Activated T-cell treated with anti-CD3 and anti-CD28 coated beads for 1 hour (primary cell): ENCODE measurements at places on chromosomes 3 and 15.

DNA sequence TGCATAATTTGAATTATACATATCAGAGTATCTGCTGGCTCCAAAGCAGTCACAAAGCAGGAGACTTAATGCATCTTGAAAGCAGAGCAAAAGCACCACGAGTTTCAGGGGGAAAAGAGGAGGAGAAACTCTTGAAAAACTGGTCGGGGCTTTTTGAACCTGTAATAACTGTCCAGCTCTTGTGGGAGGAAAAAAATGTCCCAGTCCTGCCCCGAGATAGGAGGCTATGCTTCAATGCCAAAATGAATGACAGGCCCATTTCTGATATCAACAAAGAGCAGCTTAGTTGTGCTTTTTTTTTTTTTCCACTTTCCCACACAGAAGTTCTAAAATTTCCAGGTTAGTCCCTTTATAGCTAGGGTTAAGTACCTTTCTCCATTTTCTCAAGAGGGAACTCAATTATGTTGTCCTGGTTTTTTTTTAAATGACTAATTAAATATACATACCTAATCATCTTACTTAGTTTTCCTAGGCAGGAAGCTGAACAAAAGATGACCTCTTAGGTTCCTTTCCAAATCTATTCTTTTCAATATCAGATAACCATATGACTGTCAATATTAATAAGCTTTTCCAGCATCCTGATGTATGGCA is 120.2 kb downstream of the TFDP2 start:
- DNase-seq = no peak

DNA sequence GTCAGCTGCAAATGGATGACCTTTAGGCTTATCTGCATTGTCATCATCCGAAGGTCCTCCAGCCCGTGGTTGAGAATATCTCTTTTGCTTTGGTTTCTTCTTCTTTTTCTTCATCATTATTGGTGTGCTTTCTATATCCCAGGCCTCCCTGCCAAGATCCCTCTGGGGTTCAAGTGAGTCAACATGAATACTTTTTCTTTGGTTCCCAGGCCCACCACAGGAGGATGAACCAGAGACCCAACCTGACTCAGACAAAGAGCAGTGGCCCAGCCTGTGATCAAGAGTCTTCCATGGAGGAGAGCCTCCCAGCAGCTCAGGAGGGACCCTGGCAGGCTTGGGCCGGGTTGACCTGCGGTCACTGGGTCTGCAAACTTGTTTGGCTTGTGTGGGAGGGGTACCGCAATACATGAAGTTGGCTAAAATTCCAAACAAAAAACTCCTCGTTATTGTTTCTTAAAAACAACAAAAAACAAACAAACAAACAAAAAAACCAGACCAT is 104.2 kb downstream of the MAP4 start:
- DNase-seq = no peak

DNA sequence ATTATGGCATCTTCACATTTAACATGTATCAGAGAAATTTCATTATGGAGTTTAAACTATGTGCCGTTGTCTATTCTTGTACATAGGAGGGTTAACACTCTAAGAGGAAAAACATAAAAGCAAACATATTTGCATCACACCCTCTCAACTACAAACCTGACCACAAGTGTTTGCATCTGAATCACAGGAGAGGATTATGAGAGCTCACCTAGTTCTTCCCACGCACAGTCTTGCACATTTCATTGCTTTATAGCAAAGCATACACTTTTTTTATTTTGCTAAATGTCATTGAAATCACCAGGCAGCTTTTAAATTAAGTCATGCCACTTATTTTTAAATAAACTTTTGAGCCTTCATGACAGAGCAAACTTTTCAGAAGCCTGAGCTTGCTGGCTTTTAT is 12.5 kb downstream of the TRAT1 start:
- DNase-seq = no peak

- no peak for DNase-seq
Measured at GRCh38 chr3:80978216-80978969, 783.1 kb downstream of the GBE1 start.

DNA sequence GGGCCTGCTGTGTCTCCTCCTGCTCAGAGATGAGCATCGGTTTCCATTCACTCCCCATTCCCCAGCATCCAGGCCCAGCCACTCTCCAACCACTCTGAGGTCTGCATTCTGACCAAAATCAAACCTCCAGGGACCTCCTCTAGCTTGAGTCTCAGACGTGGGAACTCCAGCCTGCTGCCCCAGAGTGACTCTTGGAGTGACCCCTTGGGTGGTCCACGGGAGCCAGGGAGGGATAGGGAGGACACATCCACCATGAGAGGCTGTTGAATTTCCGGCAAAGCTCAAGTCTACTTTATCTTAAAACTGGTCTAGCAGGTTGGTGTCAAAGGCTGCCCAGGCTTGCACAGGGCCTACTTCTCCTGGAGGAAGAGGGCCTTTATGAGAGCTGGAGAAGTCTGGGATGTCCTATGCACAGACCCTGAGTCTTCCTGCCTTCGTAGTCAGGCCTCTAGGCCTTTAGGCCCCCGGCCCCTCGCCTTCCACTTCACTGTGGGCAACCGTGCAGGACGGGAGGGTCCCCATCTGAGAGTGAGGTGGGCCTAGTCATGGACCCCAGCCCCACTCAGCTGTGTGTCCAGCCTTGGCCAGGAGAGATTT is 8.9 kb downstream of the CISH start:
- no peak for DNase-seq

- no peak for DNase-seq
Measured at GRCh38 chr15:60479361-60480110, 594 bp upstream of the ICE2 start.

- no peak for DNase-seq
Measured at GRCh38 chr3:138908846-138909245, 38.1 kb downstream of the FOXL2 start.

- DNase-seq = no peak
Measured at GRCh38 chr3:46163556-46164041, 44.5 kb downstream of the CCR1 start.

- no peak for DNase-seq
Measured at GRCh38 chr3:57252404-57252803, 24.9 kb downstream of the APPL1 start.

GRCh38 chr3:45165497-45166283 is 19.5 kb upstream of the CDCP1 start:
- no peak for DNase-seq

- no peak for DNase-seq
Measured at GRCh38 chr3:59450437-59450836, 400.6 kb upstream of the CFAP20DC start.

DNA sequence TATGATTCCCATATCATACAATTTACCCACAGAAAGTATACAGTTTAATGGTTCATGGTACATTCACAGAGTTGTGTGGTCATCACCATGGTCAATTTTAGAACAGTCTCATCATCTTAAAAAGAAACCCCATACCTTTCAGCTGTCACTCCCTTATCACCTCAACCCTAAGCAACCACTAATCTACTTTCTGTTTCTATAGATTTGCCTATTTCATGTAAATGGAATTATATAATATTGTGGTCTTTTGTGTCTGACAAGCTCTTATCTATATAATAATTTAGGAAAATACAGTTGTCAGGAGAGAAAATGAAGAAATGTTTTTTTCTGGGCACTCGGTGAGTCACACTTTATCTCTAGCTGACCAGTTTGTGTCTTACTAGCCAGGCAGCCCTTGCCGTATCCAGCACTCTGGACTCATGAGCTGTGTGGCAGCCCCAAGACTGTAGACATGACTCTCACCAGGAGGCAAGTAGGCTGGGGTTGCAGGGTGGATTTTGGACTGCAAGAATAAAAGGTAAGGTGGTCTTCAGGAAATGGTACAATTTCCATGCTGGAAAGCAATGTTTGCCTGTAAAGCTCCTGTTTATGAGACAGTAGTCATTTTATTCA is 234.6 kb downstream of the THRB start:
- no peak for DNase-seq

GRCh38 chr15:29589416-29589815 is 232.9 kb downstream of the TJP1 start:
- no peak for DNase-seq

GRCh38 chr3:24012589-24013269 is 67.6 kb downstream of the NR1D2 start:
- DNase-seq = no peak

- DNase-seq = no peak
Measured at GRCh38 chr15:89139613-89140499, 51.6 kb downstream of the ABHD2 start.

GRCh38 chr3:33016846-33017405 is 65.5 kb downstream of the CCR4 start:
- no peak for DNase-seq

DNA sequence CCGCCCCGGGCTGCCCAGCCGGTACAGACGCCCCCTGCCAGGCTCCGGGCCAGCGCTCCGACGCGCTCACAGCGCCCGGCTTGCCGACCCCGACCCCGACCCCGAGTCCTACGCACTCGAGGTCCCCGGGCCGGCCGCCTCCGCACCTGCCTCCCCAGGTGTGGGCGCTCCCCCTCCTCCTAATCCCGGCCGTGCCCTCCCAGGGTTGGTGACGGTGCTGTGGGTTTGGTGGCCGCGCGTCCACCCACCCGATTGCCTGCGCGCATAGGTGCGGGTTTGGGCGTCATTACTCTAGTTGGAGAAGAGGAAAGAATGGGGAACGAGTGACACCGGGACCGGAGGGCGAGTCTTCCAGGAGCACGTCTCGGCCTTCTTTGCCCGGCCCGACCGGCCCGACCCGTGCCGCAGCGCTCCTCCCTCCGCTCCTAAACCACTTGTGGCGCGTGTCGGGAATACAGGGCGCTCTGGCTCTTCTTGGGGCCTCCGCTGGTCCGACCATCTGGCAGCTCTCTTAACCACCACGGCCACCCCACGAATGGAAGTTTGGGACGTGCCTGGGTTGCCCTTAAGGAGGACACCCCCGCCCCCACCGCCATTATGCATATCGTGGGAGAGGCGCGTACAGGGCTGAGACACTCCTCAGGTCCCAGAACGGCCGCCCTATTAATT is 810 bp upstream of the THRB start:
- no peak for DNase-seq

- DNase-seq = no peak
Measured at GRCh38 chr15:98616397-98616796, 31.9 kb upstream of the IGF1R start.

DNA sequence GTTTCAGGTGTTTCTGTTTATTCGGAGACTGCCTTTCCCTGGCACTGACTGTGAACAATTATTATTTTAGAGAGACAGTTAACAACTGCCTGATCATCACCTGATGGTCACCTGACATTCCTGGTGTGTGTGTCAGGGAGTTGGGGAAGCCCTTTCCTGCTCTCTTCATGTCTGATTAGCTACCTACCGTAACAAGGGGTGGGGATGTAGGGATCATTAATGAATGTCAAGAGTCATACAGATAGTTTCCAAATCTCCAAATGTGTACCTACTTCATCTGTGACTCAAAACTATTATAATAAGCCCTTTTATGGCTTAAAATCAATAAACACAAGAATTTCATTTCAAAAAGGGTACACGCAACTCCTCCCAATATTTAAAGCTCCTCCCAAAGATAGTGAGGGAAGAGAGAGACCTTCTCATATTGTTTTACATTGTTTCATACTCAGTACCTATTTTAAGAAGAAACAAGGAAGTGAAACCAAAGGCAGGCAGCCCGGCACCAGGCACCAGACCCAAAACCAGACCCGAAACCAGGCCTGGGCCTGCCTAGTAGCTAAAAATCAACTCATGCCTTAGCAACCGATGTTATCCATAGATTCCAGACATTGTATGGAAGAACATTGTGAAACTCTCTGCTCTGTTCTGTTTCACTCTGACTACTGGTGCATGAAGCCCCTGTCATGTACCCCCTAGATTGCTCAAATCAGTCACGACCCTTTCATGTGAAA is 844.9 kb upstream of the ALCAM start:
- no peak for DNase-seq

DNA sequence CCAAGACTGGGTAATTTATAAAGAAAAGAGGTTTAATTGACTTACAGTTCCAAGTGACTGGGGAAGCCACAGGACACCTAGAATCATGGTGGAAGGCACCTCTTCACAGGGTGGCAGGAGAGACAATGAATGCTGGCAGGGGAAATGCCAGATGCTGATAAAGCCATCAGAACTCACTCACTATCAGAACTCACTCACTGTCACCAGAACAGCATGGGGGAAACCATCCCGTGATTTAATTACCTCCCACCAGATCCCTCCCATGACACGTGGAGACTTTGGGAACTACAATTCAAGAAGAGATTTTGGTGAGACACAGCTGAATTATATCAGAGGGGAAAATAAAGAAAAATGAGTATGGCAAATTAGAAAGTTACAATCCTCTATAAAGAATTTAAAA is 310.9 kb downstream of the BCHE start:
- no peak for DNase-seq

GRCh38 chr3:135897715-135898114 is 67.8 kb upstream of the PPP2R3A start:
- no peak for DNase-seq

DNA sequence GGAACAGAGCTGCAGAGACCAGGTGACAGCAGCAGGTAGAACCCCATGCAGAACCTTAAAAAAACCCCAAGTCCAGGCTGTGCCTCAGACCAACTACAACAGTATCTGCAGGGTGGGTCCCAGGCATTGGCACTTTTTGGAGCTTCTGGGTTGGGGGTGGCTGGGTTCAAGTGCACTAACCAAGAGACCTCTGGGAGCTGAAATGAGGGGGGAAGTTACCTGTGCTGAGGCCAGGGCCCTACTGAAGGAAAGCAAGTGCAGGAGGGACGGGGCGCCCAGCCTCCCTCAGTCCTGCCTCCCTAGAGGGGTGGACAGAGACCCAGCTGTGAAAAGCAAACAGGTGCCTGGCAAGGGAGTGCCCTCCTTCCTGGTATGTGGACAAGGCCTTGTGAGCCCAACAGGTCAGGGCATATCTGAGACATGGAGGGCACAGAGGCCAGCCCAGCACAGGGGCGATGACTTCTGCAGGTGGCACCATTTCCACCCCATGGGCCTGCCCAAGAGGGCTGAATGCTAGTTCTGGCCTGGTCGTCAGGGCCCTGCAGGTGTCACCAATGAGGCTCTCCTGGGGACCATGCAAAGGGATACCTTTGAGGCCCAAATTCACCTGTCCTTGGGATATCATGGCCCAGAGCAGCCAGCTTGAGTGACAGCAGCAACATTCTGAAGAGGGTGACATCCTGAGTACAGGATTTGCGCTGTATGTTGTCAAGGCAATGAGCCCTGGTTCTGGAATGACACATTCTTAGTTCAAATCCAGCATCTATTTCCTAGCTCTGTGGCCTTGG is 18.7 kb downstream of the CTSH start:
- no peak for DNase-seq

GRCh38 chr3:118984699-118985098 is 49.9 kb downstream of the IGSF11 start:
- no peak for DNase-seq

- DNase-seq = no peak
Measured at GRCh38 chr3:197298945-197299854, 788 bp upstream of the DLG1 start.

GRCh38 chr3:127445581-127446343 is 144.8 kb downstream of the TPRA1 start:
- no peak for DNase-seq

- no peak for DNase-seq
Measured at GRCh38 chr3:156582532-156583183, 27.7 kb upstream of the SSR3 start.
